ENCODE measurements at places on chromosomes 13 and 19. TPM values are rescaled to one million over a fixed set of nuclear protein-coding genes. Genes with fewer than 3 reads are reported as not detected.
A peak's percentile ranks its signal among the peaks of the same experiment; 100 is the strongest.

GRCh38 chr13:68128297-68128915 lies 898.3 kb upstream of the PCDH9 start:
- DNase-seq: no peak

DNA sequence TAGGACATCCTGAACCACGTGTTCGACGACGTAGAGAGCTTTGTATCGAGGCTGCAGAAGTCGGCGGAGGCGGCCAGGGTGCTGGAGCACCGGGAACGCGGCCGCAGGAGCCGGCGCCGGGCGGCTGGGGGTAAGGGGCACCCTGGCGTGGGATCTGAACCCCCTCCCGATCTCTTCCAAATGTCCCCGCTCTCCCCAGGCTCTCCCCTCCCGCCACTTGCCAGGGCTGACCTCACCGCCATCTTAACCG lies 6.0 kb downstream of the EPS8L1 start:
- DNase-seq: no peak

Gene COX6B2
- not detected for total RNA-seq

DNA sequence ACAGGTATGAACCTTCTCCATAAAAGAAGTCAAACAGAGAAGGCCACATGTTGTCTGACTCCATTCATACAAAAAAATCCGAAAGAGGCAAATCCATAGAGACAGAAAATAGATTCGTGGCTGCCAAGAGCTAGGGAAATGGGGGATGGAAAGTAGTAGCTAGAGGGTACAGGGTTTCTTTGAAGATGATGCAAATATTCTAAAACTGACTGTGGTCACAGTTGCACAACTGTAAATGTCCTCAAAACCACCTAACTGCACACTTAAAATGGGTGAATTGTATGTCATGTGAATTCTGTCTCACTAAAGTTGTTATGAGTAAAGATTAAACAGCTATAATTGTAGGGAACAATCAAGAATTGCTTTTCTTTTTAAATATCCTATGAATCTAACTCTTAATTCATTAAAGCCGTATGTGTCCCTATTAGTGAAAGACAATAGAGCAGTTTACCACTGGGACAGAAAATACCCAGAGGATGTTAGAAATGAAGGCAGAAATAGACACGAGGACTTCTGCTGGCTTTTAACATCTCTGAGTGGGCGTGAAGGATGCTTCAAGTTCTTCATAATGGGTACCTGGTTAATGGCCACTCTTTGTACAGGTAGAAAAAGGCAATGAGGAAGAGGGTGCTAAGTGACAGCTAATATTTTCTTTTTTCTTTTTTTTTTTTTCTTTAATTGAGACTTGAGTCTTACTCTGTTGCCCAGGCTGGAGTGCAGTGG lies 21.2 kb downstream of the INSR start:
- DNase-seq: no peak

DNA sequence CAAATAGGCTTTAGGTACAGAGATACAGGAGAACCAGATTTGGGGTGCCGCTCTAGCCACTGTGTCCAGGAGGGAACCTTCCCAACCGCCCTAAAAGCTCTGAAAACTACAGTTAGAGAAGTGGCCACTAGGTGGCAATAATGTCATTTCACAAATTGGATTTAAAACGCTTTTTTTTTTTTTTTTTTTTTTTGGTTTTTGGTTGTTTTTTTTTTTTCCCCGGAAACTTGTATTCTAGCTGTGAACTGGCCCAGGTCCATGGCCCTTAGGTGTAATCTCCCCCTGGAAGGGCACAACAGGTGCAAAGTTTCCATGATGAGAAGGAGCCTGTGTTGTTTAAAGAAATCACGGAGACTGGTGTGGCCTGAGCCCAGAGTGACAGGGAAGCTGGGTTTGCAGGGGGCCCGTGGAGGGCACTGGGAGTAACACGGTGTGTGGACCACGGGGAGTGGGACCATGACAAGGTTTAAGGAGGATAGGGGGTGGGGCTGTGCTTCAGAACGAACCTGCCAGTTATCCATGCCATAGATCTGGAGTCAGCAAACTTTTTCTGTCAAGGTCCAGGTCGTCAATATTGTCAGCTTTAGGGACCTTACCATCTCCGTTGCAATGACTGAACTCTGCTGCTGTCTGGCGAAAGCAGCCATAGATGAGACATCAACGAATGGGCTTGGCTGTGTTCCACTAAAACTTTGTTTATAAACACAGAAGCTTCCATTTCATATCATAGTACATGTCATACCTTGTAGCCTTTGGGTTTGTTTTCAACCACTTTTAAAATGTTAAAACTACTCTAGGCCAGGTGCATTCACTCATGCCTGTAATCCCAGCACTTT lies 10.1 kb downstream of the OR1I1 start:
- peak; percentile 63 for DNase-seq

DNA sequence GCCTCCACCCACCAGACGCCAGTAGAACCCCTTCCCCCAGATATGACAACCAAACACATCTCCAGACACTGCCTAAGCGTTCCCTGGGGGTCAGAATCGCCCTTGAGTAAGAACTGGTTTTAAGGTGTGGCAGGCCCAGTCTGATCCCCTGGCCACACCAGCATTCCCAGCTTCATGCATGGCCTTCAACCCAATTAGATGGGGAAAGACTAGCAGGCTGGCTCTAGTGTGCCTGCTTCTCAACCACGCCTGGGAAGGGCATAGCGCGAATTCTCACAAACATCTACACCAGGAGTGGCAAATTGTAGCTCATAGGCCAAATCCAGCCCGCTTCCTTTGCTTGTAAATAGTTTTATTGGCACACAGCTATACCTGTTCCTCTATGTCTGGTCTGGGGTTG lies 13.6 kb downstream of the HAUS8 start:
- no peak for DNase-seq

- no peak for DNase-seq
Measured at GRCh38 chr19:32671883-32672593, 2.9 kb downstream of the ANKRD27 start.

Gene CD37
- 337 TPM for total RNA-seq

- DNase-seq: no peak
Measured at GRCh38 chr13:102852556-102852955, 6.7 kb downstream of the ERCC5 start.

DNA sequence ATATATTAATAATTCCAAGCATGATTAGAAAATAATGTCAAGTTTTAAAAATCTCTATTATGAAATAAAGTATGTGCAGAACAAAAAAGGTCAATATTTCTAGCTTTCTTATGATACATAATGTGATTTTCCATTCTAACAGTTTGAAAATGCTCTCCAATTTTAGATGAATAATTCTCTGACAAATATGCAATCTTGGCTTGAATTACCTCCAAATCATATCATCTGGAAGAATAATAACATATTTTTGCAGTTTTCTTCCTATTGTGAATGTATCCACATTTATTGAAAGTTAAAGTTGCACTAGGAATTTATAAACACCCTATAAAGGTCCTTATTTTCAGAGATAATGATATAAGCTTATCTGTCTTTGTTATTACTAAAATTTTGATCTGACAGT lies 548.5 kb upstream of the SLC10A2 start:
- DNase-seq: no peak

- DNase-seq: no peak
Measured at GRCh38 chr19:52735734-52736133, 890 bp upstream of the ZNF611 start.

GRCh38 chr13:106734198-106734597 lies 166.3 kb upstream of the ARGLU1 start:
- DNase-seq: no peak

Gene CFAP97D2
- total RNA-seq: 1.5 TPM
